Lung (tissue), 17 donors: ENCODE measurements at places on chromosomes 2 and 18. TPM values are rescaled to one million over a fixed set of nuclear protein-coding genes. Genes with fewer than 3 reads are reported as not detected.

ABHD1 gene
- polyA plus RNA-seq = 0.08 TPM

DNA sequence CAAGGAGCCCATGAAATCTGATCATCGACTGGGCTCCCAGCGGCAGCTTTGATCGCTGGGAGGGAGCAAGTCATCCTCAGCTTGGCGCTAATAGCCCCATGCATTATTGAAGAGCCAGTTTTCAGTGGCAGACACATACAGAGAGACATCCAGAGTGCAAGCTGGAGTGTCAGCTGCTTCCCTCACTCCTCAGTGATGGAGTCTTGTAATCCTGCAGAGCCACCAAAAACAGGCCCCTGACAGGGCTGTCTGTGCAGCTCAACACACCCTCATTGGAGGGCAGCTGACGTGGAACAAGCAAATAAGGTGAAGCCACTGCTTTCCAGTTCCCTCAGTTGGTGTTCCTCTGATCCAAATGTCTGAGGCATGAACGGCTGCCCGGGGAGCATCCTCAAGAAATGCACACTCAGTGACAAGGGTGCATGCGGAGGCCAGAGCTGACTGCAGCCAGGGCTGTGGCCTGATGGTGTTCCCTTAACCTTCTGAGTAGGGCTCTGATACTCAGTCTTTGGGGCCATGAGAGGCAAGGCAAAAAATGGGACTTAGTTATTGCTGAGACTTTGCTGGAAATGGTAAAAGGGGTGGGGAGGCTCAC lies 97.4 kb downstream of the RHOB start:
- DNase-seq = no peak

DNA sequence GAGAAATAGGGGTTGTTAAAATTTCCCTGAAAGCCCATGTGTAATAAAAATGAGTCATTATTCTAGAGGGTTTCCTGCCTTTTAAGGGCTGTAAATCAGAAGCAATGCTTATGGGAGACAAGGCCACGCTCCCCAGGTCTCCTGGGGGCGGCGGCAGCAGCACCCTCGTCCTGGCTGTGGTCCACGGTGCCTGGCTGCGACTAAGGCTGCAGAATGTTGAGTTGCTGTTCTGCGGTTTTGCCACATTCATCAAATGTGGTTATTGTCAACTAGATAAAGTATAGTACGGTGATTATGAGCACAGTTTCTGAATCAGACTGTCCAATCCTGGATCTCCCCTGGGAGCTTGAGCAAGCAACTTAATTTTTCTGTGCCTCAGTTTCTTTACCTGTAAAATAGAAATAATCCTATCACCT lies 11.9 kb upstream of the AGFG1 start:
- DNase-seq = no peak

PTPN2 gene
- polyA plus RNA-seq = 77.6 TPM

GRCh38 chr2:128986026-128986715 lies 667.5 kb upstream of the HS6ST1 start:
- peak; percentile 3 for DNase-seq

DNA sequence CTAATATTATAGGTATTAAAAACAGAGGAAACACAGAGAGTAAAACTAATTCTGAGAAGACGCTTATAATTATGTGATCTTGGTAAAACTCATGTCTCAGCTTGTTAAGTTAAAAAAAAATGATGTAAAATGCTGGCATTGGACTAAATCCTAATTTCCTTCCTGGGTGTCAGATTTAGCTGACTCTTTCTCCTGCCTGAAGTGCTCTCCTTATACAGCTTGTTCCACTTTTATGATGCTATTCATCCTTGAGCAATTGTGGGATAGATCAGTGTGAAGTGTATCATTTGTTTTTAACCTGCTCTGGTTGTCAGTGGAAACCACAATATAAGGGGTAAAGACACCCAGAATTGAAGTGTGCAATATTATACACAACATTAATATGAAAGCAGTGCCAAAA lies 84.9 kb downstream of the EFEMP1 start:
- DNase-seq = no peak

GRCh38 chr2:46198164-46198883 lies 98.9 kb upstream of the EPAS1 start:
- no peak for DNase-seq

UPP2 gene
- polyA plus RNA-seq = not detected

DNA sequence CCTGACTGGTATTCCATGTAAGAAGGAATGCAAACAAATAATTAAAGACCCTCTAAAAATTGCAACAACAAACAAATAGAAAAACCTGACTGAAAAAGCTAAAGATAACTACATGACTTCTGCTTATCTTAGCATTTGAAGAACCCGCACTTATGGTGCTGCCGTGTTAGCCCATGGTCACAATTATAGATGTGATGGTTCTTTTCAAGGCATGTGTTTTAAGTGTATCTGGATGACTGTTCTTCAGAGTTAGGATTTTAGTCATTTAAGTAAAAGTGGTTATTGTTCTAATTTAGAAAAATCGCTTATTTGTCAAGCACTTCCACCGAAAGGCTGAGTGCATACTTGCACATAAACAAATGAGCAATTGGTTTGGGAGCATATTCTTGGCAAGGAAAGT lies 77.3 kb downstream of the CPS1 start:
- DNase-seq = no peak

UBE2E3 gene
- 41.7 TPM for polyA plus RNA-seq

DNA sequence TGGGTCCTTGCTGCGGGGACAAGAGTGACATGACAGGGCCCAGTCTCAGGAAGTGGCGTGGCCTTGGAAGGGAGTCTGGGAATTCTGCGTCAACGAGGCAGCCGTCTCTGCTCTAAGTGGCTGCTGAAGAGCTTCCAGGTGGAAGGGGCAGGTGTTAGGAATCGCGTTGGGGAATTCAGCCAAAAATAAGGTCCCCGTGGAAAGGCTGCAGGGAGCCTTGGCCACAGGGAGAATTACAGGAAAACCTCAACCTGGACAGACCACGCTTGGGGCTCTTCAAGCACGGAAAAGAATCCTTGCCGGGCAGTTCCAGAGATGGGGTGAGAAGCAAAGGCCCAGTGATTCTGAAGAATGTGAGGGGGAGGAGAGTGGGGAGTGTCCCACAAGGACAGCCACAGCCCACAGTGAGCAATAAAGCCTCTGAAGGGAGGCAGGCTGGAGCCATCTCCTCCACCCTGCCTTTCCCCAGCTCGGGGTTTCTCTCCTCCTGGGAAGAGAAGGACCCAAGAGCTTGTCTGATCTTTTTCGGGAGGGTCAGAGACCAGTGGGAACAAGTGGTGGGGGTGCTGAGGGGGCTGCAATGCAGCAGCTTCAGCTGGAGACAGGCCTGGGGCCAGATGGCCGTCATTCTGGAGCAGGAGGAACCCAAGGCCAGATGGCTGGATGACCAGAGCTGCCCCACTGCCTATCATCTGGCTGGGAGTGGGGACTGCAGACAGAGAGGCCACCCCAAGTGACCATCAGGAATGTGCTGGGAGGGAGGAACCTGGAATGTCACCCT lies 106.4 kb upstream of the SMAD2 start:
- no peak for DNase-seq

DNA sequence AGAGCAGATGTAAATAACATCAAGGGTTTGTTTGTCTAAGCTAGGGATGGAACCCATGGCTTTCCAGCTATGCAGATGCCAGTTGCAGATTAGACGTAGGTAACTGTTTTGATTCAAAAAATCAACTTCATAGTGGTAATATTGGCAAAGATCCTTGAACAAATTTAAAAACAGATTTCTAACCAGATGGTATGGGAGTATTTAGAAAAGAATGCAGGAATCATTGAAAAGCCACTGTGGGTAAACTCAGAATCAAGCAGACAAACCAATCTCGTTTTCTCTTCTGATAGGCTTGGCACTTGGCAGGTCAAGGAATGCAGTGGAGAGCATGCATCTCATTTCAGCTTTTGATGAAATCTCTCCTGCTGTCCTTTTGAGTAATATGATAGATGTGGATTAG lies 377.5 kb downstream of the CLIP4 start:
- no peak for DNase-seq

DNA sequence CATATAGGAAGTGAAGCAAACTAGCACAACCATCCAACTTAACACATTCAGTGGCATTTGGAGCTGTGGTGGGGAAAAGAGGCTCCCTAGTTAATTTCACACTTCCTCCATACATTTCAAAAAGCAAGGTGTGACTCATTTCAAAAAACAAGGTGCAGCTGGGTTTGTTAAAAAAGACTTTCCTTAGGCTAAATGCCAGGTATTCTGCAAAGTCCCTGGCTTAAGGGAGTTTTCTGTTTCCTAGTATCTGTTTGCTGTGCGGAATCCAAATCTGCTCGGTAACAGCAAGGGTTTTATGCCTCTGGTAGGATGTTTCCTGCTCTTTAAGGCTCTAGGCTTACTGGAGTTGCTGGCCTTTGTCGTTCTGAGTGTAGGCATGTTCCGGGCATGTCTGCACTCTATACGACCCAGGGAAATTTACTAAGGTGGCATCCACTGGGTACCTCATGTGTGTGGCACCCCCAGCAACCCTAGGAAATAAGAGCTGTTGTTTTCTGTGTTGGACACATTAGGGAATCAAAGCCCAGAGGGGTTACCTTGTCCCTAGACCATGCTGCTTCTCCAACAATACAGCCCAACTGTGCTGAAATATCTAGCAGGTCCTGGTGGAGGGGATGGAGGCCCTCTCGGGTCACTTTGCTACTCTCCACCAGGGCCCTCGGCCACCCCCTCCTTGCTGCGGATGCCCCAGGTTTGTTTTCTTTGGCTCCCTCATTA lies 634 bp upstream of the MSGN1 start:
- DNase-seq = no peak

ADCYAP1 gene
- 0.10 TPM for polyA plus RNA-seq

RESP18 gene
- polyA plus RNA-seq = not detected

- DNase-seq = no peak
Measured at GRCh38 chr2:10498525-10499274, 50.6 kb upstream of the ODC1 start.

DNA sequence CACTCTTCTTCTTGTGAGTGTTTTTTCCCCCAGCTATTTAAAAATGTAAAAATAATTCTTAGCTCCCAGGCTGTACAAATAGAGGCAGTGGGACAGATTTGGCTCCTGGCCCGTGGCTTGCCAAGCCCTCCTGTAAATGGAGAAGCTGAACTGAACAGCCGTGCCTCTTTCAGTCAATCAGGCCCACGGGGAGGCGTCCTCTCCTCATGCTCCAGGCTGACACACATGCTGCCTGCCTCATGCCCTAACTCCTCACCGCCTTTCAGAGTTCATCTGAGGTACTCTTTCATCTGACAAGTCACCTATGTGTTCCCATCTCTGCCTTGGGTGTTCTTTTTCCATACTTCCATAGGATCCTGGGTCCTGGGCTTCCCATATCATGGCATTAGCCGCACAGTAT lies 58.9 kb downstream of the BMP10 start:
- no peak for DNase-seq

GRCh38 chr18:8844721-8845148 lies 139.4 kb downstream of the MTCL1 start:
- DNase-seq = no peak

DNA sequence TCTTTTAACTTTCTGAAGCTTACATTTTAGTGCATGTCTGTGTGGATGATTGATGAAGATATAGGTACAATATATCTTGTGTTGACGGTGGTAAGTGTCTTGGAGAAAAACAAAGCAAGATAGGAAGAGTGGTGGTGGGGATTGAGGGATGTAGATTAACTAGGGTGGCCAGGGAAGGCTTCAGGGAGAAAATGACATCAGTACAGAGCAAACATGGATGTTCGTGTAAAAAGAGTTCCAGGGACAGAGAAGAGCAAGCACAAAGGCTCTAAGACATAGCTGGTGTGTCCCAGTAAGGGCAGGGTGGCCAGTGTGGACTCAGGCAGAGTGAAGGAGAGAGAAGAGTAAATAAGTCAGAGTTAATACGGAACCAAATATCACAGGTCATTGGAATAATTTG lies 2.7 kb upstream of the CERS6 start:
- DNase-seq = no peak

CYP27A1 gene
- 65.3 TPM for polyA plus RNA-seq

DNA sequence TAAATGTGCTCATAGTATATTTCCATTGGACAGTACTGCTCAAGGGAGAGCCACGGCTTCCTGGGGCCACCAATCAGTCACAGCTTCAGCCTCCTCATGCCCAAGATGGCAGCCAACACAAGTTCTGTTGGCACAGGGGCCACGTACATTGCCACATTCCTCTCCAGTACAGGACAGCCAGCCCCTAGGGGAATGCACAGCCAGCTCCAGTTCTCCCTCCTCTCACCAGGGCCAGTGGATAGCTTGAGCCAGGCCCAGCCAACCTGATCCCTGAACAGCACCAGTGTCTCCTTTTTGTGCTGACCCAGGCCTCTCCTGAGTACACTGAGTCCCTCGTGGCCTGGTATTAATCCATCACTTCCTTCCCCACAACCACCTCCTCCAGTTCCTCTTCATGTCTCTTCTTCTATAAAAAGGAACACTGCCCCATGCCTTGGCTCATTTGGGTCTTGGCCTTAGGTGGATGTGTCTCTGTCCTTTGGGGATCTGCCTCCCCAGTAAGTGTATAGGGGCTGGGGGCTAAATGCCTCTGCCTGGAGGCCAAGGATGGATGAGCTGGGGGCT lies 168.7 kb downstream of the TNS1 start:
- DNase-seq = no peak

DNA sequence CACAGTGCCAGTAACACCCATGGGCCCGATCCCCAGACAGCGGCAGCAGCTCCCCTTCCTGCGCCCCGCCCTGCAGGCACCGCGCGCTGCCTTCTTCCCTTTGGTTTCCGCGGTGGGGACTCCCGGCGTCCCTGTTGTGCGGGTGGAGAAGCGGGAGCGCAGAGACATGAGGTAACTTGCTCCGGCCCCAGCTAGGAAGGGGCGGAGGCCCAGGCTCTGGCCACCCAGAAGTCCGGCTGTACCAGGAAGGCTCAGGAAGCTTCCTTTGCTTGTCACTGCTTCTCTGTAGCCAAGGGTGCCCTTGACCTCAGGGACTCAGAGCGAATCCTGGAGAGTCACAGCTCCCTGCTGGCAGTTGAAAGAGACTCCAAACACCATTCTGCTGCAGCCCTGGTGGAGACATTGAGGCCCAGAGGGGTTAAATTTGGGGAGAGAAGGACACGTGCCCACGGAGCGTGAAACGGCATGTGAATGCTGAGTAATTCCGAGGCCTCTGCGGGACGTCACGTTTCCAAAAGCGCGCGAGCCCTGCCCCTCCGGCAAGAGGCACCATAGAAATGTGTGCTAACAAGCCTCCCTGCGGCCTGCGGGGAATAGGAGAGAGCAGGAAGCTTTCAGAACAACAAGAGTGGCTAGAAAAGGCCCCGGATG lies 6.7 kb upstream of the ADCY3 start:
- peak; percentile 63 for DNase-seq

- no peak for DNase-seq
Measured at GRCh38 chr2:60520151-60520876, 33.1 kb downstream of the BCL11A start.

HRH4 gene
- 0.19 TPM for polyA plus RNA-seq

- DNase-seq = peak; percentile 65
Measured at GRCh38 chr2:238256594-238257104, 16.8 kb upstream of the HES6 start.

GRCh38 chr2:135963841-135964240 lies 21.6 kb downstream of the DARS1 start:
- DNase-seq = no peak

GRCh38 chr2:193869564-193869963 lies 1674.8 kb upstream of the TMEFF2 start:
- DNase-seq = no peak

GRCh38 chr2:112182581-112183034 lies 44.4 kb downstream of the FBLN7 start:
- DNase-seq = no peak

- no peak for DNase-seq
Measured at GRCh38 chr2:233133239-233133638, 73.1 kb downstream of the INPP5D start.

GRCh38 chr2:188878716-188879115 lies 95.5 kb upstream of the COL3A1 start:
- no peak for DNase-seq
